CD4-positive, alpha-beta T cell treated with Interleukin-4 for 1 hour (primary cell): ENCODE measurements at places on chromosomes 13 and 19.
A peak's percentile ranks its signal among the peaks of the same experiment; 100 is the strongest.

DNA sequence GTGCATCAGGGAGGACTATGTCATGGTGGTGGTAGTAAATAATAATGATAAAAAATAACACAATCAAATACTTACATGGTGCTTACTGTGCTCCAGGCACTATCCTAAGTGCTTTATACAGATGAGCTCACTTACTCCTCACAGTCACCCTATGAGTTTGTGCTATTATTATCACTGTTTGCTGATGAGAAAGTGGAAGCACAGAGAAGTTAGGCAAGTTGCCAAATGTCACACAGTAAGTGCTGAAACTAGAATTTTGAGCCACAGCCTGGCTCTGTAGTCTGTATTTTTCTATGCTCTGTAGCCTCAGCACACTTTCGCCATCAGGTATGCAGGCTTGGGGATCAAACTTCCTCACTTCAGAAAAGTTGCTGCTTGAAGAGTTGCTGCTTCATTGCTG lies 46.6 kb downstream of the HTR2A start:
- DNase-seq: no peak

- DNase-seq: no peak
Observed at GRCh38 chr19:19059018-19059836, 4.6 kb upstream of the SLC25A42 start.

DNA sequence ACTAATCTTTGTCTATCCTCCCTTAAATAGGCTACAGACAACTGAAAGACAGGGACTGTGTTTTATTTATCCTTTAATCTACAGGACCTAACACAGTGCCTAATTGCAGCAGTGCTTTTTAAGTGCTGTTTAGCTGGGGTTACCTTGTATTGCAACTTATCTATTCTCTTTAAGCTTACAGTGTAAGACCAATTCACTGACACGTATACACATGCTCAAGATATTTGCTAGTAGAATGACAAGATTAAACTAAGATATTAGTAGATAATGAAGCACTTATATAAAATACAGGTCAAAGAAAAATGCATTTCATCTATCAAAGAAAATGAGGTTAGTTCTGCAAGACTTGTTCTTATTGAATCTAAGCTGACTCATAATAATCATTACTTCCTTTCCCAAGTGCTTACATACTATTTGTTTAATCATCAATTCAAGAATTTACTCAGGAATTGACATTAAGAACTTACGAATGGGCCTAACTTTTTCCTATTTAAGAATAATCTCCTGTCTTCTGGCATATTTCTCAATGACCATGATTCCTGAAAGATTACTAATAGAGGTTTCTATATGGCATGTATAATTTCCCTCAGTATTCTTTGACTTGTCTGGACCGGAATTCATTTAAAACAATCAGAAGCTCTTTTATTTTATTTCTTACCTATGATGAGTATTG lies 75.8 kb upstream of the MAB21L1 start:
- DNase-seq: no peak

- no peak for DNase-seq
Observed at GRCh38 chr19:18715416-18715815, 31.9 kb downstream of the CRTC1 start.

DNA sequence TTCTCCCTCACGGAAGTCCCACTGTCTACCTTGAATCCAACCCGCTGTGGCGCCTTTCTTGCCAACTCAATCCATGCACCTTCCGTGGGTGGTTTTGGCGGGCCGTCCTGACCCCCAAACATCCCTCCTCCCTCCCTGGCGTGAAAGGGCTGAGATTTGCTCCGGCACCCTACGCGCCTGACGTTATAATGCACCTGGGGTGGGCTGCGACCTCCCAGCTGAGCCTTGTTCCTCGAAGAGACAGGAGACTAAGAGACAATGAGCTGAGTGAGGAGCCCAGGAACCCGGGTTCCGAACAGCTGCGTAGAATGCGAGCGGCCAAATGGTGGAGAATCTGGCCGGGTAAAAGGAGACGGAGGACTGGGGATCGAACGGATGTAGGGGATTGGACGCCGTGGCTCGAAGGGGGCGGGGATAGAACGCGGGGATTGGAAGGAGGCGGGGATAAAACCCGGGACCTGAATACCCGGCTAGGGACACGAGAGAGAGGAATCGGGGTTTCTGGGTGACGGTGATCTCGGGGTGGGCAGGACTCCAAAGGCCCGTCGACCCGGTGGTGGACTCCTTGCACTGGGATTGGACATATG lies at the start of gene CPT1C:
CPT1C (plus strand) TSS at position 461 of the 587 bp plus-strand sequence. CDS start 1,137 bp downstream, outside the sequence.
- peak; percentile 56 for DNase-seq

GRCh38 chr13:46717275-46717674 lies 79.7 kb downstream of the ESD start:
- DNase-seq: no peak

GRCh38 chr13:47675871-47676270 lies 325.2 kb downstream of the SUCLA2 start:
- no peak for DNase-seq

DNA sequence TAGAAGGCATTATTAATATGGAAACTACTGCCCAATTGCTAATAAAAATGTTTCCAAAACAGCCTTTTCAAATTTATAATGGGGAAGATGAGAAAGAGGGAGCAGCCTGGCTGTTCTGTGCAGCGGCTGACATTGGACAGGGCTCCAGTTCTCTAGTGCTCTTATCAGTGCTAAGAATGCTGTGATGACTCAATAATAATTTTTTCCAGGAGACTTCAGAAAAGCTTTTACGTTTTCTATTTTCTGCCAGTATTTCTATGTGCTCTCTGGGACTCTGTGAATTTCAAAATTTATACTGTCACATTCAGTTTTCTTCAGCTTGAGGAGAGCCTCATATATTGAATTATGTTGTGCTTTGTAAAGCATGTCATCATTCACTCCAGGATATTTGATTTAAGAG lies 209.6 kb downstream of the VWA8 start:
- no peak for DNase-seq

GRCh38 chr13:32504263-32504662 lies 34.3 kb downstream of the N4BP2L2 start:
- no peak for DNase-seq

DNA sequence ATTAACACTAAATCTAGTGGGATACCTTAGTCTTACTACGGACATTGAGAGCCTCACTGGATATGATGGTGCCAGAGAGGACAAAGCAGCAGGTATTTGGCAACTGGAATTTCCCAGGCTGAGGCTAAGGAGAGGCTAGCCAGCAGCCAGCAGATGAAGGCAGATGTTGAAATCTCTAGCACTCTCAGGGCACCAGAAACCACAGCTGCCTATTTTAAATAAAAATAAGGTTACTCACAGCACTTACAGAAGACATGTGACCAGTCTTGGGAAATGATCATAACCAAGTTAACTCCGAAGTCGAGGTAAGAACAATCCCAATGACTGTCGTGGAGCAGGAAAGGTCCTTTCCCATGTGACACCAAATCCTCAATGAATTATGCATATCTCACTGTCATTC lies 1726.0 kb downstream of the EFNB2 start:
- DNase-seq: no peak

- DNase-seq: no peak
Observed at GRCh38 chr19:45322744-45323281, at the start of gene CKM. CKM (minus strand) TSS chr19:45322875; CDS start chr19:45319713, 3,162 bp downstream.

- DNase-seq: no peak
Observed at GRCh38 chr19:38786572-38787265, 2.3 kb upstream of the LGALS7B start.

DNA sequence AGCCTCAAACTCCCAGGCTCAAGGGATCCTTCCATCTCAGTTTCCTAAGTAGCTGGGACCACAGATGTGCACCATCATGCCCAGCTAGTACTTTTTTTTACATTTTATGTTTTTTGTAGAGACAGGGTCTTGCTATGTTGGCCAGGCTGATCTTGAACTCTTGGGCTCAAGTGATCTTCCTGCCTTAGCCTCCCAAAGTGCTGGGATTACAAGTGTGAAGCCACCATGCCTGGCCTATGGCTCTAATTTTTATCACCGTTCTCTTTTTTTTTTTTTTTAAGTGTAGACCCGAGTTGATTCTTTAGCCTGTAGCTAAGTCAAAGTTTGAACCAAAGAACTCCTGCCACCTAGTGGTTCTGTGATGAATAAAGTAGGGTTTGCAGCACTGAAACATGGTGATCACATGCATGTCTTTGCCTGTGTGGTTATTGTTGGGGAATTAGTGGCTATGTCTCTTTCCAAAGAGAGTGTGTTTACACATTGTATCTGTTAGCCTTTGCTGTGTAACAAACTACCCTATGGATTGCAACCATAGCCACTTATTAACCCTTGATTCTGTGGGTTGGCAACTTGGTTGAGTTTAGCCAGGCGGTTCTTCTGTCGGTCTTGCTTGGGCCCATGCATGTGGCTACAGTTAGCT lies 11.6 kb downstream of the NFILZ start:
- DNase-seq: peak; percentile 64

DNA sequence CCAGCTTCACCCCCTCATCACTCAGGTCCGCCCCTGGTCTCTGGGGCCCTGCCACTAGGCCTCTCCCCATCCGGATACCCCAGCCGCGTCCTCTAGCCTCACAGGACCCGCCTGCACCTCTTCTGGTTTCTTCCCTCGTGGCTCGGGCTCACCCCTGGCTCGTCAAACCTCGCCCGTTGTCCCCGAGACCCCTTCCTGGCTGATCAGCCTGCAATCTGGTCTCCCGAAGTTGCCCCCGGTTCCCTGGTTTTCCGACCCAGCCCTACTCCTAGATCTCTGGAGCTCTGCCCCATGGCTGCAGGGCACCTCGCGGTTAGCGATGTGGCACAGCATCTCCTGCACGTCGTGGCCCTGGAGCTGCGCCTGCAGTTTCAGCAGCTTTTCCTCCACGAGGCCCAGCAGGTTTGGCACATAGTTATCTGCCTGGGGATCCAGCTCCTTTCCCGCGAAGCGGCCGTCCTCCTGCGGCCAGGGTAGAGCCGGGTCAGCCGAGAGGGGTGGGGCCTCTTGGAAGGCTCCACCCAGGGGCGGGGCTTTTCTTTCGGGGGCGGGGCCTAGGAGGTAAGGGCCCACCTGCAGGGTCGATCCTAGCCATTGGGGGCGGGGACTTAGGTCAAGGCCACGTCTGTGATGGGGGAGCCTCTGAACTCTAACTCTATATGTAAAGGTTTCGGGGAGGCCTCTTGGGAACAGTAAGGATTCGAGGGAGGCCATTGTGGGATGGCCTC lies 2.4 kb upstream of the RGL3 start:
- peak; percentile 50 for DNase-seq

- DNase-seq: no peak
Observed at GRCh38 chr13:65034266-65034665, 2195.9 kb downstream of the PCDH9 start.

DNA sequence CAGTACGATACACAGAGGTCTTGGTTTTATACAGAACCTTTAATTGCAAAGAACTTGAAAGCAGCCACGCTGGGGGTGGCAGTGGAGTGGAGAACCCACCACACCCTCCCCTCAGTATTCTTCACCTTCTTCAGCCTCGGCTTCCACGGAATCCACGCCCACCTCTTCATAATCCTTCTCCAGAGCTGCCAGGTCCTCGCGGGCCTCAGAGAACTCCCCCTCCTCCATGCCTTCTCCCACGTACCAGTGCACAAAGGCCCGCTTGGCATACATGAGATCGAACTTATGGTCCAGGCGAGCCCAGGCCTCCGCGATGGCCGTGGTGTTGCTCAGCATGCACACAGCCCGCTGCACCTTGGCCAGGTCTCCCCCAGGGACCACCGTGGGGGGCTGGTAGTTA lies 7.9 kb downstream of the TUBA3C start:
- DNase-seq: no peak

DNA sequence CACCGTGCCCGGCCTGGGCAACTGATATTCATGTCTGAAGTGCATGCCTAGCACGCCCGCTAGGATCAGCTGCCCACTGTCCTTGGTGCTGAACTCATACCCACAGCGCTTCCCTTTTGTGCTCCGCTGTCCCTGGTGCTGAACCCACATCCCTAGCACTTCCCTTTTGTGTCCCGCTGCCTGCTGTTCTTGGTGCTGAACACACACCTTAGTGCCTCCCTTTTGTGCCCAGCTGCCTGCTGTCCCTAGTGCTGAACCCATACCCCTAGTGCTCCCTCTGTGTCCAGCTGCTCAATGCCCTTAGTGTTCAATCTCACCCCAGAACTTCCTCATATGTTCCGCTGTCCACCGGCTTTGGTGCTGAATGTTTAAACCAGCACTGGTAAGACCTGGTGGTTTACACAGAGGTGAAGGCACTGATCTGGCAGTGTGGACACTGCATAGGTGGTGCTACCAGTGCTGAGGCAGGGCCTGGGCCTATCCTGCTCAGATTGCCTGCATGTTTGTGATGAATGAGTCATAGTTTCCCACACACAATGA lies 26.3 kb upstream of the SIGLEC11 start:
- peak; percentile 85 for DNase-seq
